ENCODE measurements at places on chromosomes 7 and 10.

- no peak for DNase-seq
Measured at GRCh38 chr7:26153823-26154783, 2.1 kb downstream of the NFE2L3 start.

DNA sequence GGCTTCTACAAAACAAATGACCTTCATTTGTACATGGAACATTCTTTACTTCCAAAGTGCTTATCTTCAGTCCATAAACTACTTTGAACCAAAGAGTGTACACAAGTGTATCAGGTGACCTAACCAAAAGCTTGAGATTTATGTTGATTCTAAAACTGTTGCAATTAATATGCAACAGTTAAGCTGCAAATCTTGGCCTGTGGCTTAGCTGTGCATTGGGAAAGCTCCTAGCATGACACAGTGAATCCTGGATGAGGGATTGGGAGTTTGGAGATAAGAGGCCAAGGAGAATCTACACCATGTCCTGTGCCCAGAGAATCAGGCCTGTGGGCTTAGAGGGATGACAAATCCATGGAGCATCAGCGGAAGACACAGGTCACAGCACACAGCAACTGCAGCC is 105.2 kb upstream of the GSDME start:
- no peak for DNase-seq

DNA sequence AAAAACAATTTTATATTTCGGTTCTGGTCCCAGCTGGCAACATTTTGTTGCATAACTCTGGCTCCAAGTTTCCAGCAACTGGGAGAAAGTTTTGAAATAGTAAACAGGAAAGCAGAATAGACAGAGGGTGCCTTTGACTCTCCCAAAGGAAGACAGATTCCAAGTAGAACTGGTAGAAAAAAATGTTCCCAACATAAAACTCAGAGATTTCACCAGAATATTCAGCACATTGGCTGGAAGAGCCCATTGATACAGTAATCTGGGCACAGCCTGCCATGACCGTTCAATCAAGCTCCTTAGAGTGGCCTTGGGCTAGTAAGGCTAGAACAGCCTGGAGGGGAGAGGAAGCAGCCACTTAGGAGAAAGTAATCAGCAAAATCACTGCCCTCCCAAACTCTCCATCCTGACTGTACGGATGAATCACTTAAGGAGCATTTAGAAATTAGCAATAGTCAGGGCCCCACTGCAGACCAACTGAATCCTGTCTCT is 120.4 kb downstream of the CUBN start:
- no peak for DNase-seq

DNA sequence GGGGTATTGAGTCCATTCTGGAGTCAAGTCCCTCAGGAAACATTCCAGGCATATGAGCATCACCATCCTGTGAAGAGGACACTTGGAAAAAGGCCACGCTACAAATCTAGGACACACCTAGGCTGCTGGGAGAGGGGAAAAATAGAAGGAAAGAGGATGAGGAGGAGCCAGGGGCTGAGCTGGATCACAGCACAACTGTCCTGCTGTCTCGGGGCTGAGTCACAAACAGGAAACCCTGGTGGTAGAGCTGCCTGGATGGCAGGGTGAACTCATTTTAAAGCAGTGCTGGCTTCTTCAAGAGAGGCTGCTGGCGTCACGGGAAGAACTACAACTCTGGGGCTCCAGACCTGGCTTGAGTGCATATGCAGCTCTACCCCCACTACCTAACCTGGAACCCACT is 151.5 kb downstream of the RNF216 start:
- DNase-seq, result no peak

GRCh38 chr7:1367501-1368183 is 91.6 kb downstream of the MICALL2 start:
- DNase-seq, result no peak

- no peak for DNase-seq
Measured at GRCh38 chr10:59393349-59393748, 31.0 kb upstream of the FAM13C start.

GRCh38 chr7:41592236-41592635 is 110.7 kb downstream of the INHBA start:
- no peak for DNase-seq

DNA sequence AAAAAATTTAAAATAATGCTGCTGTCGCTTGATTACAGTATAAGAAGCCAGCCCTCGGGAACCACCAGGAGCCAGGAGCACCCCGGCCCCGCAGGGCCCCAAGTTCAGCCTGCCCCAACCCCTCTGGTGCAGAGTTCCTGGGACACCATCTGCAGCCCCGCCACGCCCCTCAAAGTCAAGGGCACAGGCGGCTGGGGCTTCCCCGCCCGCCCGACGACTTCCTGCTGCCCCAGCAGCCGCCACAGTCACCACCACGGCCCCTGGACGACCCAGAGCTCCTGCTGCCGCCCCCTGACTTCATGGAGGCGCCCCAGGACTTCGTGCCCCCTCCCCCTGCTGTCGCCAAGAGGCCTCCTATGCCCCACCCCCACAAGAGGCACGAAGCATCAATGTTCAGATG is 103.6 kb upstream of the PDSS1 start:
- no peak for DNase-seq

GRCh38 chr7:99631295-99632109 is 14.8 kb downstream of the ZSCAN25 start:
- DNase-seq, result no peak

DNA sequence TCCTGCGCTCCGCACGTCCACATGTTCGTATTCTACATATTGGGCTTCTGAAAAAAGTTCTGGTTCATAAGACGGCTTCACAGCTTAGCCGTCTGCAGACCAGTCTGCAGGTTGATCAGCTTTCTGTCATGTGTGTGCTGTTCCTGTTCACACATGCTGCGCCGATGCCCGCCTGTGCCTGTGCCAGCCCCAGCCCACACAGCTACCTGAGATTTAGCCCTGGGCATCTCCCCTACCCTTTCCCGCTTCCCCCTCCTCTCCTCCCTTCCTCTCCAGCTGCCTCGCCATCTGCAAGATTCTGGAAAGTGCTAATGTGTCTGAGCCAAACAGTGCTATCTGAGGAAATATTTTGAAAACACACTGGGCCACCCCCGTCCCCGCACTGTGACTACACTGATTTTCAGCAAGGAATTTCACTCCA is 7.1 kb downstream of the CHST3 start:
- no peak for DNase-seq

- no peak for DNase-seq
Measured at GRCh38 chr7:44327981-44328380, 2.6 kb upstream of the CAMK2B start.

DNA sequence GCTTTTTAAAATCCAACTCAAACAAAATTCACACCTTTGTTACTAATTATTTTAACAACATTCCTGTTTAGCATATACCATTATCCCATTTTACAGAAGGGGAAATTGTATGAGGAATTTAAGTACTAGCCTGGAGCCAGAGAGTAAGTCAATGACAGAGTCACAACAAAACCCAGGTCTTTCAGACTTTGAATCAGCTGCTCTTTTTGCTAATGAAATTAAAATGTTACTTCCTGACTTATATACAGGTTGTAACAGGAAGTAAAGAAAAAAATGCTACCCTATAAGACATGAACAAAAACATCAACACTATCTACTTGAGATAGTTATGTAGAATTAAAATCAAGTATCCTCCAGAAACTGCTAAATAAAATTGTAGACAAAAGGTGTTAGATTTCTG is 82.6 kb upstream of the ASAH2 start:
- no peak for DNase-seq

DNA sequence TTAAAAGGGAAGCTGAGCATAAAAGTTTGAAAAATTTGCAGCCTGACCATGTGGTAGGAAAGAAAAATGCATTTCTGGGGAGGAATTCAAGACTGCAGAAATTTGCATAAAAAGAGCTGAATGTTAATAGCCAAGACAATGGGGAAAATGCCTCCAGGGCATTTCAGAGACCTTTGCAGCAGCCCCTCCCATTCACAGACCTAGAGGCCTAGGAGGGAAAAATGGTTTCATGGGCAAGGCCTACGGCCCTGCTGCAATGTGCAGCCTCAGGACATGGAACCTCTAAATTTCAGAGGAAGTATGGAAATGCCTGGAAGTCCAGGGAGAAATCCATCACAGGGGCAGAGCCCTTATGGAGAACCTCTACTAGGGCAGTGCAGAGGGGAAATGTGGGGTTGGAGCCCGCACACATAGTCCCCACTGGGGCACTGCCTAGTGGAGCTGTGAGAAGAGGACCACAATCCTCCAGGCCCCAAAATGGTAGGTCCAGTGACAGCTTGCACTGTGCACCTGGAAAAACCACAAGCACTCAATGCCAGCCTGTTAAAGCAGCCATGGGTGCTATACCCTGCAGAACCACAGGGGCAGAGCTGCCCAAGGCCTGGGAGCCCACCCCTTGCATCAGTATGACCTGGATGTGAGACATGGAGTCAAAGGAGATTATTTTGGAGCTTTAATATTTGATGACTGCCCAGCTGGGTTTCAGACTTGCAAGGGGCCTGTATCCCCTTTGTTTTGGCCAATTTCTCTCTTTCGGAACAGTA is 243.8 kb downstream of the DNAJB9 start:
- no peak for DNase-seq

GRCh38 chr7:26005683-26006410 is 146.2 kb upstream of the NFE2L3 start:
- DNase-seq, result no peak

DNA sequence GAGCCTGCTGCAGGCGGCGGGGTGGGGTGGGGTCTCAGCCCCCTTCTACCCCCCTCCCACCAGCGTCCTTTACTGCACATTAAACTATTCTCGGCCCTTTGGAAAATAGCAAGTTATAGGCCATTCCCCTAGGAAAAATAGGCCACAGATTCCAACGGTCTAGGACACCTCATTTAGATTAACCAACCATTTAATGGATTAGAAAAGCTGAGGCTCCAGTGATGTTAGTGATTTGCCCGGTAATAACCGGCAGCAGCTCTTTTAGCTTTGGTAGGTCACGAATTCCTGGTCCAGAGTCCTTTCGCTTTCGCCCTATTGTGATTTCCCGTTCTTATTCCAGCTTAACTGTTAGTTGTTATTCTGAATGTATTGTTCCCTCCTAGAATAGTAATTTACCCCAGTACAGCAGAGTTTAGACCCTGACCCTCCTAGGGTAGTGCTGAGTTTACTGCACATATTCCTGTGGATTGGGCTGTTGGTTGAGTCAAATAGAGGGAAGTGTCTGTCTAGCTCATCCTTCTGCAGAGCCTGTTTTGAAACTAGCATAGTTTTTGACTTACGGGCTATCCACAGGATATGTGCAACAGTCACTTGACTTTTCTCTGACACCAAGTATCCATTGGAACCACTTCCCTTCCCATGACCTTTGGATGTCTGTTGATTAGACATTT is 754 bp downstream of the GSTO1 start:
- no peak for DNase-seq

DNA sequence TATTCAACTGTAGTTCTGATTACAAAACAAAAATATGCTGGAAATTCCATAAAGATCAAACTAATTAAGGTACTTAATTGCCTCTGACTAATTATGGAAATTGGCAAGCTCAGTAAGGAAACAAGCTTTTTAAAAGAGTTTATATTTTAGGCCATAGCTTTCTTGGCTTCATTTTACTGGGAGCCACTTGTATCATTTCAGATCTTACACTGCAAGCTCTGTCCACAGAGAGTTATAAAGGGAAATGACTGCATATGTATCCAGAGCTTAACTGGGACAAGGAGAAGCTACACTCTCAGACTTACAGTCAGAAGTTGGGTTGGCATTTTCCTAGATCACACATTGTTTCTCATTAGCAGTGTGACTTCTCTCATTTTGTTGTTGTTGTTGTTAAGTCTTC is 92.4 kb downstream of the LRRN3 start:
- no peak for DNase-seq

GRCh38 chr7:150820578-150821198 is 20.1 kb downstream of the TMEM176A start:
- DNase-seq, result no peak

GRCh38 chr10:114825513-114826253 is 4.1 kb downstream of the FHIP2A start:
- DNase-seq, result no peak

GRCh38 chr7:74101061-74101681 is 17.6 kb downstream of the LIMK1 start:
- no peak for DNase-seq

DNA sequence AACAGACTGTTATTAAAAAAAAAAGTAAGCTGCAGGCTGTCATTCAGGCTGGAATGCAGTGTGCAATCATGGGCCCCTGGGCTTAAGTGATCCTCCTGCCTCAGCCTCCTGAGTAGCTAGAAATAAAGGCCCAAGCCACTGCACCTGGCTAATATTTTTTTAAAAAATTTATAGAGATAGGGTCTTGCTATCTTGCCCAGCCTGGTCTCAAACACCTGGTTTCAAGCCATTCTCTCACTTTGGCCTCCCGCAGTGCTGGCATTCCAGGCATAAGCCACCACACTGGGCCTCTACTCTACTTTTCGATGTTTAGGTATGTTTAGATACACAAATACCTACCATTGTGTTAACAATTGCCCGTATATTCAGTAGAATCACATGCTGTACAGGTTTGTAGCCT is 270.4 kb upstream of the PRKCQ start:
- DNase-seq, result no peak
